ENCODE measurements at places on chromosomes 2 and 18. TPM values are rescaled to one million over a fixed set of nuclear protein-coding genes. Genes with fewer than 3 reads are reported as not detected.

Gene DYNC2LI1
- 29.1 TPM for total RNA-seq

Gene SLC4A3
- 1.1 TPM for total RNA-seq

Gene CHRND
- total RNA-seq, result not detected

Gene TRIP12
- 168 TPM for total RNA-seq

- H3K36me3 ChIP-seq, result no peaks in the 10 kb centered on the region
- no peak overlapping the region for H3K4me3 ChIP-seq
- H3K27ac ChIP-seq, result peak overlapping the region; percentile 23
- DNase-seq, result no peak
- no peaks in the 10 kb centered on the region for H3K27me3 ChIP-seq
Observed at GRCh38 chr2:40814616-40815015, 362.7 kb upstream of the SLC8A1 start.

DNA sequence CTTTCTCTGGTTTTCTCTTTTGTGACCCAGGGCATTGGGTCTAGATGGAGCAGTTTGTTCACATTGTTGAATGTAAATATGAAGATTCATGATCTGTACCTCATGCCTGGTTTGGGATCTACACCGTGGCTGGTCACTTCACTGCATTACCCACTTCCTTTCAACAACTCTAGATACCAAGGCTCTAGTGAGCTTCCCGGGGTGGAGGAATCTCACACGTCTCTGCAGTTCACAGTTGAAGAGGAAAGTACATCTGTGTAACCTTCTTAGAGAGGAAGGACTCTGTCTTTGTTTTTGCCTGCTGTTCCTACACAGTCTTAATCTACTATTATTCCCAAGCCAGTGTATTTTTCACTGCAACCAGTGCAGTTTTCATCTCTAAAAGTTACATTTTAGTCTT is 574.8 kb downstream of the MBD2 start:
- no peaks in the 10 kb centered on the region for H3K27me3 ChIP-seq
- no peak overlapping the region for H3K4me3 ChIP-seq
- DNase-seq, result no peak
- no peak overlapping the region for H3K27ac ChIP-seq
